ENCODE measurements at places on chromosomes 16 and 17. TPM values are rescaled to one million over a fixed set of nuclear protein-coding genes. Genes with fewer than 3 reads are reported as not detected.

FN3K gene
- 80.2 TPM for total RNA-seq

CDRT15L2 gene
- total RNA-seq: not detected

PRPSAP2 gene
- total RNA-seq: 18.3 TPM

KRT33A gene
- not detected for total RNA-seq

SEPTIN1 gene
- total RNA-seq: 0.97 TPM

AXIN2 gene
- 20.7 TPM for total RNA-seq

SOX15 gene
- total RNA-seq: 0.91 TPM

ZFP3 gene
- 9.3 TPM for total RNA-seq

MTHFSD gene
- total RNA-seq: 9.6 TPM

WNT9B gene
- 0.13 TPM for total RNA-seq

ITPRIPL2 gene
- 15.7 TPM for total RNA-seq

PTX4 gene
- 0.16 TPM for total RNA-seq

FBXO39 gene
- 0.13 TPM for total RNA-seq

EFNB3 gene
- 0.13 TPM for total RNA-seq

PDILT gene
- total RNA-seq: not detected

DHRS7C gene
- total RNA-seq: 71.6 TPM

TMEM114 gene
- not detected for total RNA-seq

PLA2G10 gene
- not detected for total RNA-seq

SLC52A1 gene
- not detected for total RNA-seq

SHPK gene
- 4.7 TPM for total RNA-seq

All from Right ventricle myocardium superior (tissue), 1 donor.